ENCODE measurements at places on chromosomes 5 and 9.

DNA sequence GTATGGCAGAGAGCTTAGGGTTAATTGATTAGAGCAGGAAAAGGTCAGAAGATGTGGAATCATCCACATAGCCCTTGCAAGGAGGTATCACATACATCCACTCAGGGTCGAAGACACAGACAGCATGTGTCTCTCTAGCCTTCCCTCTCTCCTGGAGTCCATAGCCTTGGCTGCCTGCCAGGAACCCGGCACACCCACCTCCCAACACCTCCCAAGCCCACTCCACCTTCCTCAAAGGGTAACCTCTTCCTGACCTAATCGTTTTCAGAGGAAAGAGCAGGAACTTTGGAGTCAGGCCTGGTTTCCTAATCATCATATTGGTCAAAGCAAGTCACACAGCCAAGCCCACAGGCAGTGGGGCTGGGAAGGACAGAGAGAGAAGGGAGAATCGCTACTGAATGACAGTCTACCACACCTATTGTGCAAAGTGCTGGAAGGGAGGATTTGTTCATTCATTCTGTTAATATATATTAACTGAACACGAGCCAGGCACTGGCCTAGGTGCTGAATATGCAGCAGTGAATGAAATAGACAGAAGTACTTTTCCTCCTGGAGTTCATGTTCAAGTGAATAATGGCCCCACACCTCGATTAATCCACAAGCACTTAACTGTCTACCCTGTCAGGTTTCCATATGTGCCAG, 107.8 kb downstream of the KCNIP1 start:
- no peak for DNase-seq

DNA sequence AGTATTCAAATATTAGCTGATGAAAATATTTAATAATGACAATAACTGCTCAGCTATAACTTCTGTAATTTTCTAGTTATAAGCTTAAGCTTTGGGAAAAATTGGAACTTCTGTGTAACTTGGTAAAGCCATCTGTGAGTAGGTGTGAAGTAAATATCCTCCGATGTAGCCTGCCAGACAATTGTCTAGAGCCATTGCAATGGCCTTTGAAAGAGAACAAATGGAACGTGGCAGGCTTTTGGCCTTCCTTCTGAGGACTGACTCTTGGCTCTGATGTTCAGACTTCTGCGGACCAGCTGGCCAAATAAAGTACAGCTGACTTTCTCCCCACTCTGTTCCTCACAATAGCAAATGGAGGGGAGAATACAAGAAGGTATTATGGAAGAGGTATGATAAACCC, 203.4 kb upstream of the NMUR2 start:
- no peak for DNase-seq

GRCh38 chr5:149284501-149284900, 12.8 kb downstream of the AFAP1L1 start:
- DNase-seq: peak; percentile 51

DNA sequence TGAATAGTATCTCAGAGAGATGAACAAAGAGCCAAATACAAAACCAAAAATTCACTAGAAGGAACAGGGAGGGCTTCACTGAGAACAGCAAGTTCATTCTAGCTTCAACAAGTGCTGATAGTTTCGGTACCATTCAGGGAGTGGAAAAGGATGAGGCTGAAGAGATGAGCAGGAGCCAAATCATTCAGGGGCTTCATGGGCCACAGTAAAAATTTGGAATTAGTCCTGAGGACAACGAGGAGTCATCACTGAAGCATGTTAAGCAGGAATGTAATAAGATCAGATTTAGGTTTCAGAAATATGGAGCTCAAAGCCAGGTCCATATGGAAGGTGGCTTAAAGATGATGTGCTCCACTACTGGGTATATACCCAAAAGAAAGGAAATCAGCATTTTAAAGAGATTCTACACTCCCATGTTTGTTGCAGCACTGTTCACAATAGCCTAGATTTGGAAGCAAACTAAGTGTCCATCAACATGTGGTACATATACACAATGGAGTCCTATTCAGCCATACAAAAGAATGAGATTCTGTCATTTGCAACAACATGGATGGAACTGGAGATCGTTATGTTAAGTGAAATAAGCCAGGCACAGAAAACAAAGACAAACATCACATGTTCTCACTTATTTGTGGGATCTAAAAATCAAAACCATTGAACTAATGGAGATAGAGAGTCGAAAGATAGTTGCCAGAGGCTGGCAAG, 36.2 kb downstream of the SPOCK1 start:
- DNase-seq: no peak

GRCh38 chr9:133238272-133238850, 29.3 kb upstream of the OBP2B start:
- peak; percentile 70 for DNase-seq

DNA sequence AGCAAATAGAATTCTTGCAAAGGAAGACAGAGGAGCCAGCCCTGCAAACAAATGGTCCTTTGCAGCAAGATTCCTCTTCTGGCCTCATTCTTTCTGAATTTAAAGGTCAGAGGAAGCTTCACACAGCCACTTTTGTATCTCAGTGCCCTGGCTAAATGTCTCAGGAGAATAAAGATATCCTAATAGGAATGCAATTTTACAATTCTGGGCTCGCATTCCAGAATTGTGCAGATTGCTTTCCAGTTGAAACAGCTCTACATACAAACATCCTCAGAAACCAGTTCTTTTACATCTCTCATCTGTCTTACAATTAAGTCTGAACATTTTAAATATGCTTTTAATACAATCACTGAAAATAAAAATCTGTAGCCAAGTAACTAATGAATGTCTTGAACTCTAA, 14.6 kb upstream of the ACOT12 start:
- DNase-seq: no peak

All from omental fat pad (tissue), 4 donors.